Fibroblast of pulmonary artery (primary cell): ENCODE measurements at places on chromosomes 12 and 14.

DNA sequence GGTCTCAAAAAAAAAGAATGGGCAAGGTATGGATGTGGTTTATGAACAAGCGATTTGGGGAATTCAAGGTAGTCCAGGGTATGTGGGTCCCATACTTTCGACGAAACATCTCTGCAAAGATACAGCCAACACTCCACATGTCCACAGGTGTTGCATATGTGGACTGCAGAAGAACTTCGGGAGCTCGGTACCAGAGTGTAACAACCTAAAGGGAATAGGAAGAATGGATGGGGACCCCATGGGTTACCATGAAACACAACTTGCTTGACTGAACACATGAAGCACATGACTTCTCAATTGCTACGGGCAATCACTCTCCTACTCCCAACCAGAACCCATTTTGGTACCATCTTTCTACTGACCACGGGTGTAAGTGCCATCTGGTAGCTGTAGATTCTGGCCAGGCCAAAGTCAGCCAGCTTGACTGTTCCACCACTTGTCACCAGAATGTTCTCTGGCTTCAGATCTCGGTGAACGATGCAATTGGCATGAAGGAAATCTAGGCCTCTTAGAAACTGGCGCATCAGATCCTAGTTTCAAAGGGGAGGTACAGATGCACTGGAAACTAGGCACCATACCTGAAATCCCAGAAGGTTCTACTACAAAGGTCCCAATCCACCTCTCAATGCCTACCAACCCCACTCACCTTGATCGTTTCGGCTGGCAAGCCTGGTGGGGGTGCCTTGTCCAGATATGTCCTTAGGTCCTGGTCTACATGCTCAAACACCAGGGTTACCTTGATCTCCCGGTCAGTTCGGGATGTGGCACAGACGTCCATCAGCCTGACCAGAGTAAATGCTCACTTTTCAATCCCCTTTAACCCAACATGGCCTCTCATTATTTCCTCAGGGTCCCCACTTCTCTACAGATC, 1.3 kb downstream of the CDK4 start:
- no peak for DNase-seq

GRCh38 chr14:104115691-104116287, 22.6 kb upstream of the KIF26A start:
- DNase-seq, result no peak

DNA sequence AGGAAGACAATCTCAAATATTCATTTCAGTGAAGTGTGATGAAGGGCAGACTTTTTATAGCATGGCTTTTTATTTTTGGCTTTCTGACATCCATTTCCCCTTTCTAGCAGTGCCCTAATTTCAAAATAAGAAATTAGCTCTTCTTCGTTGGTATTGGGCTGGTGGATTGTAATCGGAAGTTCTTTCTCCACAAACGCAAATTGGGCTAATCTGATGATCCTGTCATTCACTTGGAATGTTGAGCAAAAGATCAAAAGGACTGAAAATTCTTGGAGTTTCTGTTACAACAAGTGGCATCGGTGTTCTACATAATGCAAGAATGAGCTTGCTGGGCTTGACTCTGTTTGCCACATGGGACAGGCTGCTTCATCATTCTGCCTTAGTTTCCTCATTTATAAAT, 1182.8 kb downstream of the FLRT2 start:
- no peak for DNase-seq

GRCh38 chr14:33847066-33847465, 103.8 kb downstream of the EGLN3 start:
- DNase-seq, result no peak

GRCh38 chr14:94622653-94623421, 10.6 kb downstream of the SERPINA3 start:
- no peak for DNase-seq

GRCh38 chr12:113128802-113129663, 6.5 kb downstream of the RASAL1 start:
- no peak for DNase-seq

DNA sequence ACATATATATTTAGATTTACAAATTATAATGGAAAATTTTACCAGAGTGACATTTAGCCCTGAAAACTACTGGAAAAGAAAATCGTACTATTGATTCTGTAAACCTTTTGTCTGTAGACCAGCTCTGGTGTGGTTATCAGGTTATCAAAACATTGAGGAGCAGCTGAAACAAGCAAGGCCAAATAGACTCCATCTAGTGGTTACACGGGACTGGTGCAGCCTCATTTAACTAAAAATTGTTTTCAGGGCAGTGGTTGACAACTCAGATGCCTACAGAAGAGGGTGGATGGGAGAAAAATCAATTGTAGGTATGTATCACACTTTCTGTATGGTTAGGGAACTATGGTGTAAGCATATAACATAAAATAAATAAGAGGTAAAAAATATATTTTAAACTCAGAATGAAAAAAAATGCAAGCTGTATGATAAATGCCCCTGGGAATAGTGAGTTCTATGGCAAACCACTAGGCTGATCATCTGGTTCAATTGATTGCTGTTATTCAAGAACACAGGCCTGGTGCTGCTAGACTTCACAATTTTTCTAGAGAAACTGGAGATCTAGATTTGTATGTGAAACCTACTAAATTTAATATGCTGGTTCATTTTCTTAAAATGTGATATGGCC, 51.2 kb downstream of the ACSS3 start:
- peak; percentile 61 for DNase-seq

DNA sequence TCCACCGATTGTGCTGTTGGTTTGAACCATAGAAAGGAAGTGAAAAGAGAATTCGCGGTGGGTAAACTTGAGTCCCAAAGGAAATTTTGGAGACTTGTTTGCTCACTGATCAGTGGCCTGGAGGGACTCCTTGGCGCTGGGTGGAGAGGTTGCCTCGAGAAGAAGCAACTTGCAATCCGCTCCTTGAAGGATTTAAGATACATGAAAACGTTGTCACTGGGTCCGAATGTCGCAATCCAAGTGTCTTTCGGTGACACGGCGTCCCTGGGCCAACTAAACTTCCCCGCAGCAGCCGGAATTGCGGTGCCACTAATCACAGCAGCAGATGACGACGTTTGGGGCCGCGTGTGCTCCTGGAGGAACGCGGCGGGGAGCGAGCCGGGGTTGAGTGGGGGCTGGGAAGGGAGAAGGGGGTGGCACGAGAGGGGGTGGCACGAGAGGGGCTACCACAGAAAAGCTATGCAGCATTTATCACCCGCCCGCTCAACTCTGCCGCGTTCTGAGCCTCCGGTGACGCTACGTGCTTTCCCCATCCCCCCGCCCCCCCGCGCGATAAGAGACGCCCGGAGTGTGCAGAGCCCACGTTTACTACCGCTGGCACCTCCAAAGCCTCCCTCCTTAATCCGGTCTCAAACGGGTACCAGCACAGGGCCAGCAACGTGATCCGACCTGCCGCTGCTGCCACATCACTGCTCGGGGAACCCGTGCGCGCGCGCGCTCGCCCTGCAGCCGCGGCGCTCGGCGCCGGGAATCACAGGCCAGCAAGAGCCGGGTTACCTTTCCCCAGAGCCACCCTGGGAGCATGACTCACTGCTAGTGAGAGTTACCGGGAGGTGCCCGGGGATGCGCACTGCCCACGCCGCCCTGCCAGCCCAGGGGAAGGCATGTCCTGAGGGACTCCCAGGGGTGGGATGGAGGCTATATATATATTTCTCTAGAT, 833 bp upstream of the BHLHE41 start:
- DNase-seq, result peak; percentile 72

DNA sequence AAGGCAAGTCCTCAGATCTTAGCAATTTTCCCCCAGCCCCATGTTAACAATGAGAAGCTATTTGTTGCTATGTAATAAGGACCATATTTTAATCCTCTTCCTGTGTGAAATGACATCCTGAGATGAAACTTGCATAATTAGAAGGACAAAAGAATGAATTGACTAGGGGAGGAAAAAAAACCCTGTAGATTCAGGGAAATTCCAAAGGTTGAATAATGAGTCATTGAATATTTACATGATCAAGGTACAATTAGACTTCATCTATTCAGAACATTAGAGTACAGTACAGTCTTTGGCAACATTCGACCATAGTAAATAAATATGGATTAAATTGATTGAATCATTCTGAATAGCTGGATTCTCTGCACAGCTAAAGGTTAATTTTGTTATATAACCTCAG, 9.4 kb downstream of the MYBPC1 start:
- DNase-seq, result no peak

- no peak for DNase-seq
These were observed 4.9 kb downstream of the SLC48A1 start for GRCh38 chr12:47777741-47778558.

GRCh38 chr12:112046003-112046402, 32.8 kb downstream of the ERP29 start:
- DNase-seq, result no peak

GRCh38 chr14:75417674-75418073, 10.1 kb upstream of the JDP2 start:
- DNase-seq, result peak; percentile 36

GRCh38 chr14:99854831-99855230, 61.6 kb downstream of the EML1 start:
- no peak for DNase-seq

GRCh38 chr12:48988030-48988649, 10.0 kb downstream of the WNT1 start:
- peak; percentile 59 for DNase-seq

- no peak for DNase-seq
These were observed 268.7 kb downstream of the ALG10 start for GRCh38 chr12:34291001-34291400.

GRCh38 chr14:24298892-24299254, 707 bp downstream of the DHRS1 start:
- peak; percentile 39 for DNase-seq

DNA sequence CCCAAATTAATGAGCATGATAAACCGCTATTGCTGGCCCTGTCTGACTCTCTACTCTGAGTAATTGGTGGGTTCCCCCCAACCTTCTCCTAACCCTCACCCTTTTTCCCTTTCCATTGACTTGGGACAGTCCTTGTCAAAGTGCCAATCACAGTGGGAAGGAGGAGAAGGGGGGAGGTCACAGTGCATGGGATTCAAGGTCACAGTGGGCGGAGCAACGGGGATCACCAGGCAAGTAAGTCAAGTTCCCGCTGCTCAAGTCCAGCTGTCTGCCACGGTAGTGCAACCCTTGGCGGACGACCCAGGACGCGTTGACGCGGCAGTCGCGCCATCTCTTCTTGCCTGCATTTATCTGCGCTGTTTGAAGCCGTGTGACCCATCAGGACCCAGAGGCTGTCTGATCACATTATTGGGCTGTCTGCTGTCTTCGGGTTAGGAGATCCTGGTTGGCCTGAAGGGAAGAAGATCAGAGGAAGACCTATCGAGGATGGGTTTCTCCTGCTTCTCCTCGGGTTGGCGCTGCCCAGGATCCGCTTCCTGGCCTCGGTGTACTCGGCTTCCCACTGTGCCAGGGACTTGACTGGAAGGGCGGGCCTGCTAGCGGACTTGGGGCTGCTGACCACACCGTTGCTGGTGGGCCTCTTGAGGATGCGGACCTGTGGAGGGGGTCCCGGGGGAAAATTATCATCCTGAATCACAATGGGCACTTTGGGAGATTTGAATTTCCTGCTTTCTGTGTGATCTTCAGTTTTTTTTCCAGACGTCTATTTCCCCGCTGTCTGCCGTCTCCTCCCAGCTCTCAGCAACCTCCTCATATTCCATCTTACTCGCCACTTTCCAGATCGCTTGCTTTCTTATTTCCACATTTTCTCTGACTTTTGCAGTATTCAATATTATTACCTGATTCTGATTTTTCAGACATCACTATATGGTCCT, 3.1 kb upstream of the MDM2 start:
- DNase-seq, result no peak

- no peak for DNase-seq
These were observed 18.3 kb upstream of the SLC38A2 start for GRCh38 chr12:46390881-46391280.

- DNase-seq, result no peak
These were observed 79.5 kb downstream of the APAF1 start for GRCh38 chr12:98724384-98725155.

- DNase-seq, result peak; percentile 90
These were observed 155.5 kb downstream of the ZFP36L1 start for GRCh38 chr14:68637106-68638021.

DNA sequence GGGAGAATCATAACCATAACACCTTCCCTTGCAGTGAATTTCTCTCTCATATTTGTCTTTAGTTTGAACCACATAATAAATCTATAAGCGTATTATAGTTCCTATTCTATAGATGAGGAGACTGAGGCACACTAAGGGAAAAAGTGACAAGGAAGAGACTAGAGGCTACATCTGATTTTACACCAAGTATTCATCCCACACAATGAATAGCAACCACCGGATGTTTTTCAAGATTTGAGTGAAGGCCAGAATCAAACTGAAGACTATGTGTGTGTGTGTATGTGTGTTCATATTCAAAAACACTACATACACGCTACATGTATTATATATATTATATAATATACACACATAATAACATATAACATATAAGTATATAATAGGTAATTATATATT, 4.7 kb downstream of the ASB2 start:
- no peak for DNase-seq

- no peak for DNase-seq
These were observed 37.2 kb downstream of the HECTD1 start for GRCh38 chr14:31170411-31170810.

GRCh38 chr12:66799551-66799950, 120.7 kb upstream of the GRIP1 start:
- DNase-seq, result no peak

- no peak for DNase-seq
These were observed 86.3 kb downstream of the TMEM132C start for GRCh38 chr12:128353301-128353700.

DNA sequence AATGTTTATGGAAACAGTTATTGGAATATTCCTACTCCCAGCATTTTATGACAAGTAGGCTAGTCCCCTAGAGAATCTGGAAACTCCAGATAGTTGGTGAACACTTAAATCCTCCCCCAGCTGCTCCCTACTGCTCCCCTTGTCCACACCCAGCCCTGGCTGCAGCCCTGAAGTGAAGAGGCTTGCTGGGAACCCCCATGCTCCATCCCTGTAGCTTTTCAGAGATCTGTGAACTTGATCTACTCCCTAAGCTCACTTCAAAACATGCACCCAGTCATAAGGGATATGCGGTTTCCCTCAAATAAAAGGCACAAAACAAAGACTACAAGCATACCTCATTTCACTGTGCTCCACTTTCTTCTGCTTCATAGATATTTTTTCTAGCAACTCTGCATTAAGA, 33.2 kb downstream of the EGLN3 start:
- DNase-seq, result peak; percentile 4

DNA sequence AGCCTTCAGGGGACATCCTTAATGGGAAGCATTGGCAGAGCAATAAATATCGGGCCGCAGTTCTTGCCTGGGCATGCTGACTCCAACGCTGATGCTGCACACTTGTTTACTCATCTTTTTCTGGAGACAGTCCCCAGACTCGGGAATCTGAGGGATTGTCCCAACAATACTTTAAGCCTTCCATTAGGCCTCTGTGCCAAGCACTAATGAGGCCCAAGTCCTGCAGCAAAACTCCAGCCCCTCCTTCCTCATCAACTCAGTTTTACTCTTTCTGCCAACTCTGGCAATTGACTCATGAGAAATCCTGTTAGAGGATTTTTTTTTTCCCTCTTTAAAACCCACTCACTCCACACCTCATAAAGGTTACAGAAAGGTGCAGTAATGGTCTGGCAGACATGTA, 233.4 kb upstream of the PELI2 start:
- DNase-seq, result no peak
